T-cell (primary cell): ENCODE measurements at places on chromosomes 4 and X.

DNA sequence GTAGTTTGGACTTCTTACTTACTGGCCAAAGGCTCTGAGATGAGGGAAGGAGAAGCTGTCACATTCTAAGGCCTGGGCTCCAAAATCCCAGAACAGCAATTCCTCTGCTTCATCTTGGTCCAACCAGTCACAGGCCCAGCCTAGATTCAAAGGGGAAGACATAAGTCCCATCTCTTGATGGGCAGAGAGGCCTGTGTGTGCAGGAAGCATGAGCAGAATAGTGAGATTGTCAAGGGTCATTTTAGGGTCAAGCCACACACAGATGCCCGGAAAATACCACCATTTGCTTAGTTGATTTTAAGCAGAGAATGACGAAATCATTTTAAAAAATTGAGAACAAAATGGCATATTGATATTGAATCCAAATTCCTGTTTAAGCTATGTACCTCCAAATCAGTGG, 580.9 kb upstream of the ZFP42 start:
- DNase-seq: no peak

- DNase-seq: no peak
Measured at GRCh38 chrX:119062750-119063374, 9.9 kb upstream of the CT47C1 start.

GRCh38 chrX:1105671-1106419, 106.6 kb downstream of the CRLF2 start:
- DNase-seq: no peak

GRCh38 chrX:95505721-95506120, 1178.9 kb upstream of the DIAPH2 start:
- no peak for DNase-seq

- DNase-seq: no peak
Measured at GRCh38 chr4:45410701-45411210, 684.4 kb upstream of the GNPDA2 start.

DNA sequence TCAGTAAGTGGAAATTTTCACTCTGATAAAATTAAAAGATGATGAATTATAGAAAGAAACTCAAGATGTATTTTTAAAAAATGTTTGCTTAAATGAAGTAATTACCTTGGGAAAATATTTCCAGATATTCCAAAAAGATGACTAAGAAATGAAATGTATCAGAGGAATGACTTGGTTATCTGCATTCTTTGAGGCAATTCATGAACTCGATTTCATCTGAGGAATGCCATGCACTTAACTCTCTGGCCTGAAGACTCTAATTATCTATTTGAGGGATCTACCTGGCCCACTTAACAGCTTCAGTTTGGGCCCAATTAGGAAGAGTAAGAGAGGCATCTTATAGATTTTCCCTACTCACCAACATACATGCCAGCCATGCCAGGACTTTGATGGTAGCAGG, 182.3 kb downstream of the INPP4B start:
- no peak for DNase-seq

DNA sequence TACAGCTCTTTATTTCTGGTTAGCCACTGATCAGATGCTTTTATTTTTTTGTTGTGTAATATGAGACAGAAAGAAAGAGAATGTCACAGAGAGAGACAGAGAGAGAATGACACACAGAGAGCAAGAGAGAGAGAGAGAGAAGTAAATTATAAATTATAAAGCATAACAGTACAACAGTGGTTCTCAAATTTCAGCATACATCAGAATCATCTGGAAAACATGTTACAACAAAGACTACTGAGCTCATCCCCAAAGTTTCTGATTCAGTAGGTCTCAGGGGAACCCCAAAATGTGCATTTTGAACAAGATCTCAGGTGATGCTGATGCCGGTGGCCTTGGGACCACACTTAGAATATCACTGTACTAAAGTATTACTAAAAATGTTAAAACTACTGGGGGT, 245.8 kb upstream of the DIAPH2 start:
- DNase-seq: no peak

GRCh38 chrX:26851981-26852380, 611.2 kb downstream of the PPP4R3C start:
- DNase-seq: no peak

- no peak for DNase-seq
Measured at GRCh38 chr4:165915215-165915614, 42.2 kb downstream of the TLL1 start.

DNA sequence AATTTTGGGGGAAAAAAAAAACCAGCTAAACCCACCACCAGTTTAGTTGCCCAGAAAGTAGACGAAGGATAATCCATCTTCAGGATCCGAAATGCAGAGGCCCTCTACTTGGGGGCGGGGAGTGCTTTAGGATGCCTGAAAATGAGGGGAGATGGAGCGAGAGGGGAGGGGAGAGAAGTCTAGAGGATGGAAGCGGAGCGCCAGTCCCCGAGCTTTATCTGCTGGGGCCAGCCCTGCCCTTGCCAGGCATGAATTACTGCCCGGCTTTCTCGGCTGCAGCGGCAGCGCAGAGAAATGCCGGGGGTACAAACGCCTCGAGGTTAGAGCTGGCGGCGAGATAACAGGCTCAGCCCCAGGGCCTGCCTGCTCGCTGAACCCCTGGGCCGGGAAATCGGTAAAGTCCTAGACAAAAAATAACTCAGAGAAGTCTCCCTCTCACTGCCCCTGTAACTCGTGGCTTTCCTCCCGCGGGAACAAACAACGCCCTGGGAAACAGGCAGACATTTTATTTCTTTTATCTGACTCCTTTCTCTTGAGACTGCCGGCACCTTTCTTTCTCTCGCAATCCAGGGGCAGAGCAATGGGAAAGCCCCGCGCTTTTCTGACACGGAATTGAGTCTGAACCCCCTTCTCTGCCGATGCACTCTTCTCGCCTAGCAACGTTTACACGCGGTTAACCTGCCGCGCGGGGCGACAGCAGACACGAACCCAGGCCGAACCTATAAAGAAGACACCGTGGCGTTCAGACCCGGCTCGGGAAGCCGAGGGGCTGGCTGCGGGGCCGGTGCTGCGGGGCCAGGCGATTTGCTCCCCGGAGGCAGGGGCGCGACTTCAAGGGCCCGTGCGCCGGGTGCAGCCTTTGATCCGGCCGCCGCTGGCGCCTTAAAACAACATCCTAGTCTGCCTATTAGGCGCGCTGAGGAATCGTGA, 3.1 kb upstream of the MSX1 start:
- DNase-seq: no peak

DNA sequence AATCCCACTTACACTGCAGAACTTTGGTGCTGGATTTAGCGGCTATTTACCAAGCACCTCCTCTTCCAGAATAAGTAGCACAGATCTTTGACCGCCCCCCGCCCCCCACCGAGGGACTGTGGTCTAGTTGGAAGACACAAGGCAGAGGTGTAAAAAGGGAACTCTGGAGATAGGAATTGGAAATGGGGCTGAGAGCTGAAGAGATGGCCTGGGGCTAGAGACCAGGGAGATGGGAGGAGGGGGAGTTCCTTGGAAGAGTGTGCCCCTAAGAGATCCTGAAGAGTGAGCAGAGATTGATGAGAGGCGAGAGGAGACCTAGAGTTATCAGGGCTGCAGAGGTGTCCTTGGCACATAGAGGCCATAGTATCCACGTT, 55.3 kb downstream of the TBL1X start:
- no peak for DNase-seq

- no peak for DNase-seq
Measured at GRCh38 chr4:25065431-25065858, 34.7 kb upstream of the LGI2 start.
